ENCODE measurements at places on chromosomes 11 and 22.

DNA sequence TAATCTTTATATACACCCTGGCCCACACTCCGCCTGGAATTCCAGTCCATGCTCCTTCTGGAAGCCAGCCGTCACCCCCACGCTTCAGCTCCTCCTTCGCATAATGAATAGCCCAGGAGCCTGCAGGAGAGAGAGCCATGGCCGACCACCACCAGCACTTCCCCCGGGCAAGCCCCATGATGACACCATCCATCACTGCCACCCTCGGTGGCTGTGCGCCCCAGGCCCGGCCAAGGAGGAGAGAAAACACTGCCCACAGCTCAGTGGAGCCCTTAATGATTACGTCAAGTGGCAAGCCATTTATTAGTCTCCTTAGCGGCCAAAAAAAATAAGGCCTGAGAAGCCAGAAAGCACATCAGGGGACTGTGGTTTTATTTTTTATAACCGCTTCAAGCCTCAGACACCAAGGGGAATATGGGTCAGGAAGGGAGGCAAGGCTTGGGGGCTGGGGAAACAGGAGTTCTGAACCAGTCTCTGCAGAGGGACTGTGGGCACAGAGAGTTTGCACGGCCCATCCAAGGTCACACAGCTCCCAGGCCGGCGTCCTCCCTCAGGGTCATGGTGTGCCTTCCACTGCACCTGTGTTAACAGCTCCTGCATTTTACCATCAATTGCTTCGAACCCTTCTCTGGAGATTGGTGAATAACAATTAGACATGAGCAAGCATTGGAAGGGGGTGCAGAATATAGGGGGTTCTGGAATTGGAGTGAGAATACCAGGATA is 134.3 kb downstream of the MN1 start:
- DNase-seq, result no peak

- DNase-seq, result no peak
These were observed 188.4 kb downstream of the SOX6 start for GRCh38 chr11:16167706-16168487.

GRCh38 chr11:35563484-35564244 is 38.2 kb upstream of the PAMR1 start:
- no peak for DNase-seq

DNA sequence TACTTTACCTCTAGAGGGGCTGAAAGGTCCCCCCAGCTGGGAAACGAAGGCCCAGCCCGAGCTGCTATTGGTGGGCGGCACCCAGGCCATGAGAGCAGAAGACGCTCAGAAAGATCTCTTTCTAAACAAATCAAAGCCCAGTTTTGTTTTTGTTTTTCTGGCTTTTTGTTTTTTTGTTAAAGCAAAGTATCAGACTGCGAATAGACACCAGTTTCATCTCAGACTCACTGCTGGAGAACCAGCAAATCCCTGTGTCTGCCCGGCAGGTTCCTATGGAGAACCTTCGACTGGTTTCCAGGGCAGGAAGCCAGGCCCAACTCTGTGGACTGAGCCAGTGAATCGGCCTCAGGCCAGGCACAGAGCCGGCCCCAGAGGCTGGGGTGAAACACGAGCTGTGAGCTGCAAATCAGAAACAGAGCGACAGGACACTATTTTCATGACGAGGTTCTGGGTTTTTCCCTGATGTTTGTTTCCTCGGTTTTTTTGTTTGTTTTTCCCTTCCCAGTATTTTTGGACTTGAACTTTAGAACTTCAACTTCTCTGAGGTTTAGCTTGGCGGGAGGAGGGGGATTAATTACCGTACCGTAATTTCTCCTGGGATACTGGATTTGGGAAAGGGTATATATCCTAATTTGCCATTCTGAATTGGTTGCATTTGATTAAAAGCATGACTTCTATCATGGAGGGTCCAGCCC is 16.0 kb upstream of the B4GALNT4 start:
- no peak for DNase-seq

GRCh38 chr11:6357222-6357621 is 33.1 kb upstream of the SMPD1 start:
- no peak for DNase-seq

GRCh38 chr11:87861030-87861429 is 314.2 kb downstream of the RAB38 start:
- DNase-seq, result no peak

GRCh38 chr22:24153959-24154358 is 27.3 kb upstream of the SUSD2 start:
- no peak for DNase-seq

Data from CD4-positive, alpha-beta T cell treated with Interferon gamma for 1 hour (primary cell).